ENCODE measurements at places on chromosomes 11 and 22.

DNA sequence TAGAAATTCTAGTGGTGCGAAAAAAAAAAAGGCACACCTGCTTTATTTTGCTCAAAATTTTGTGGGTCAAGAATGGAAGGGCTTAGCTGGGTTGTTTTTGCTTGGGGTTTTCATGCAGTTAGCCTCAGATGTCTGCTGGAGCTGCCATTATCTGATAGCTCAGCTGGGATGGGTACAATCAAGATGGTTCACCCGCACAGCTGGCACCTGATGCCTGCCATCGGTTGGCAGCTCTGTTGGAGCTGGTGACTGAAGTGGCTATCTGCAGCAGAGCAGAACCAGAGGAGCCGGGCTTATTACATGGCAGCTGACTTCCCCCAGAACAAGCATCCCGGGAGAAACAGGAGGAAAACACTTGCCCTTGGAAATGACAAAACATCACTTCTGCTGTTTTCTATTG, 12.1 kb upstream of the ELFN2 start:
- no peak for DNase-seq

GRCh38 chr22:41758231-41758630, 42.2 kb upstream of the CCDC134 start:
- no peak for DNase-seq

DNA sequence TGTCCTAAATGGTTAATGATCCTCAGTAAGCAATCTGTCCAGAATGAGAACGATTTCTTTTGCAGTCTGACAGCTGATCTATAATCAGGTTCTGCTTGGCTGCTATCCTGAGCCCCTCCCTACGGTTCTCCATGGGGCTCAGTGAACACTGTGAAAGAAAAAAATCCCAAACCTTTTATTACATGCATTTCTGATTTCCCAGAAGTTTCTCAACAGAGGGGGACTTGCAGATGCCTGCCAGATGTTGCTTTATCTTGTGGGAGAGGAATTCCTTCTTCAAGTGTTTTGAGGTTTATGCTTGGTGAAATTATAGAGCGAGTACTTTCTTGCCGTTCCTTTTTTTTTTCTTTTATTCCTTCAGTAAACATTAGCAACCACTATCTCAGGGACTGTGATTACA, 531.9 kb upstream of the ISX start:
- DNase-seq, result no peak

DNA sequence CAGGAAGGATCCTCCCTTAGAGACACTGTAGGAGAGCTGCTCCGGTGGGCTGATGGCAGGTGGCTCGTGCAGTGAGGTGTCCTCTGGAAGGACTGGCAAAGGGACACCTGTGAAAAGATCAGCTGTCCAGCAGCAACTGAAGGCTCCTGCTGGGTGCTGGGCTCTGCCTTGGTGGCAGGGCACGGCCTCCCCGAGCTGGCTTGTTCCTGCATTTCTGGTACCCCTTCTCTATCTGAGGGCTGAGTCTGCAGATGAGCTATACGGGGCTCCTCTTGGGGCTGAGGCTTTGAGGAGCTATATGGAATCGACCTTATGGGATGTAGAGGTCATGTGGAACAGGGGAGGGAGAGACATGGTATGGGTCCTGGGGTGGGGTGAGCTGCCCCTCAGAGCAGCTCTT, 875.8 kb downstream of the BRD1 start:
- DNase-seq, result no peak

DNA sequence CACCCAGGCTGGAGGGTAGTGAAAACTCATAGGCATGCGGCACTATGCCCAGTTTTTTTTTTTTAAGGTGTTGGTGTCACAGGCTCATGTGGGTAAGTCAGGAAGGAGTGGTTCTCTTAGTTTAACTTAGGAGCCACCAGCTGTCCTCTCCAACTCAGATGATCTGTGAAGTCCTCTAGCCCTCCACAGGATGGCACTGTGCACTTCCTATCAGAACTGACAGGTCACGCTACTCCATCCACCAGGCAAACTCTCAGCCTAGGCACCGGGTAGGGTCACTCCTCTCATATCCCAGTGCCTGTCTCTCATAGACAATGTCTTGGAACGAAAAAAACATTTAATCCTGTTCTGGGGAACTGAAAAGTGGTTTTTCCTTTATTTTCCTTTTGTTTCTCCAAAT, 16.5 kb downstream of the NAP1L4 start:
- DNase-seq, result peak; percentile 62

- no peak for DNase-seq
Observed at GRCh38 chr11:84924154-84924692, 702.9 kb downstream of the DLG2 start.

DNA sequence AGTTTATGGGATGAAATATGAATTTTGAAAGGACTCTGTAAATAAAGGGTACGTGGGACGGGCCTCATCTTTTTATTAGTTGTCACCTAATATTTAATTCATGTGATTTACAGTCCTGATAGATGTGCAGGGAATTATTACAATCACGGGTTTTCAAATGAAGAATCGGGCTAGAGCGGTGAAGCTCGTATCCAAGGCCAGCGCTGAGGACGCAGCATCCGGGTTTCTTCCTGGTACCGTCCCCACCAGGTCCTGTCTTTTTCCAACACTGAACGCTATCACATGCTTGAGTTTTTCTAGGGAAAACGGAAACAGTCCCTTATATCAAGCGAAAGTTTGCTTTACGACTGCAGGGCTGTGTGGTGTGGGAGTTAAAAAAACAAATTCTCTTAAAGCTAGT, 787 bp downstream of the SMDT1 start:
- peak; percentile 64 for DNase-seq

- DNase-seq, result no peak
Observed at GRCh38 chr11:69210310-69211035, 54.7 kb downstream of the SMIM38 start.

DNA sequence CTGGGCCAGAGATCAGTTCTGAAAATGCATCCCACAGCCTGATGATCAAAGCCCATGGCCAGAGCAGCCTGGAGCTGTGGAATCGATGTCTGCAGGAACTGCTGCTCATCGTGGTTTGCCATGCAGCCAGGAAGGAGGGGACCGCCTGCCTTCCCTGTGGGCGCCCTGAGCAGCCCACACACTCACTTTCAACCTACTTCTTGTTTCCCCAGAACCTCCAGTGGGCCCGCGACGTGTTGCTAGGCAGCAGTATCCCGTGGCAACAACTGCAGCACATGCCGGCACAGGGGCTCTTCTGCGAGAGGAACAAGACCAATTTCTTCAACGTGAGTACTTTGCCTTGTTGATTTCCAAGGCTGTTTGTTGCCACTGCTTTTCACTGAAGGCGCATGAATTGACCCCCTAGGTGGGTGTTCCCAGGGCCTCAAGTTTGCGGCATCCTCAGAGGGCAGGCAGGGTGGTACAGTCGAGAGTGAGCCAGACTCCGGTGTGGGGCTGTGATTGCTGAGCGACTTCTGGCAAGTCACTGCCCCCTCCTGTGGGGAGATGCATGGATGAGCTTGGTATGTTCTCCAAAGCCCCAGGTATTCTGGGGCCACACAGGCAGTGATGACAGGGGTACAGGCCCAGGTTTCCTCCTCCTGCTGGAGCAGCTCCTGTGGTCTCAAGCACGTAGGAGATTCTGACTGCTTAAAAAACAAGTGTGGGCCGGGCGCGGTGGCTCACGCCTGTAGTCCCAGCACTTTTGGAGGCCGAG, 47.0 kb upstream of the SUSD2 start:
- DNase-seq, result no peak

GRCh38 chr11:36365907-36366306, 69.8 kb downstream of the PRR5L start:
- no peak for DNase-seq

DNA sequence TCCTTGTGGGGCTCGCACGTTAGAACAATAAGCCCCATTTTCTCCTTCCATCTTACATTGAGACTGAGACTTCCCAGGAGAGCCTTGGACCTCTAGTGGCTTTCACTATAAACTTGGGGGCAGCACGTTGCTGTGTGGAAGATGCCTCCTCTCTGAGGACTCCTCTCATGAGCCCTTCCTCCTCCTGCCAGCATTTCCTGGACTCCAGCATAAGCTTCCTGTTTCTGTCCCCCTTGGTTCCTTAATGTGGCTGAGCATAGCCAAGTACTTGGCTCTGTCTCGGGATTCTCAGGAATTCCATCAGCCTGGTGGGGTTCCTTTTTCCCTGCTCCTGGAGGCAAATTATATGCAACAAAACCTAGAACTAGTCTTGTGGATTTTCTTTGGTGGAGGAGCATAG, 38.8 kb upstream of the UBASH3B start:
- peak; percentile 44 for DNase-seq

GRCh38 chr11:76107971-76108370, 98.3 kb downstream of the WNT11 start:
- no peak for DNase-seq

DNA sequence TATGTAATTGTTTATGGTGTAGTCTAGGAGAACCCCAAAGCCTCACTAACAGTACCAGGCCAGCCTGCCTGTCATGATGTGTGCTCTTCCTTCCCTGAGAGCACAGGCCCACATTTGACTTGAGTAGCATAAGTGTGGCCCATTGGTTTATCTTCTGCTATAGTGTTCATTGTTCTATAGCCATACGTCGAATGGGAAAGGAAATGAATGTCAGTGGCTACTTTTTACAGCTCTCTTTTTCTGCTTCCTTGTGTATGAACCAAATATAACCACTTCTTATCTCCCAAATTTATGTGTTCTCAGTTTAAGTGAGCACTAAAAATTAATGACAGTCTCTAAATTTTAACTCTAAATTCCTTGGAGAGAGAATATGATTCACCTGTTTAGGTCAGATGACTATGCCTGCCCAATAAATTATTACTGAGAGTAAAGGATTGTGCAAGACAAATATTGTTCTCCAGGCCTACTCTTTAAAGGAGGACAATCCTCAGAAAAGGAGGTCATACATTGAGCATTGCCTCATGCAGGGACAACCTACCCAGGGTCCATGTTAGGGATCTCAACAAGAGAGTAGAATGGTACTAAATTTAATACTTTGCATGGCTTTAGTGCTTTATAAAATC, 222.9 kb upstream of the ARHGAP20 start:
- DNase-seq, result no peak

DNA sequence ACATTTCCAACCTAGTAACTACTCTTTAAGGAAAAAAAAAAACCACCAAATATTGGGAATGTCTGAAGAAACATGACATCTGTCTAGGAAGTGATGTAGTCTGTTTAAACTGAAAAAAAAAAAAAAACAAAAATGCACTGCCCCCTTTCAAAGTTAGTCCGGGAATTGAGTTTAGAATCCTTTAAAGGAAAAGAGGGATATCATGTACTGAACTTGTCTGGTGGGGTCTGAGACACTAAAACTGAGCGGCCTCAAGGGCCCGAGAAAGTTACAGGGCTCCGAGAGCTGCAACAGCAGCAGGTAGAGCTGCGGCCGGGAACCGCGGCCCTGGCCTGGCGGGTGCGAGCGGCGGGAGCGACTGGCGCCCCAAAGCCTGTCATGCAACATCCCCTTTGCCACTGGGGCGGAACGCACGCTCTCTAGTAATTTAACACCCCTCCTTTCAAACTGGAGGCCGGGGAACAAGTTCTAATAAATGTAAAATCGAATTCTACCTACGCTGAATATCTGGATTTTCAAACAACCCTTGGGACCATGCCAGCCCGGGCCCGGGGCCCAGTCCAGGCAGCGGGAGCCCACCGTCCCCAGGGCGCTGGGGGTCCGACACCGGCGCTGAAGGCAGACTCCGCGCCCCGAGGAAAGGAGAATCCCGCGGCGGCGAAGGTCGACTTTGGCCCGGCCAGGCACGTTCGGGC, 736 bp downstream of the RDX start:
- DNase-seq, result peak; percentile 65

GRCh38 chr11:82899957-82900276, 313 bp downstream of the PRCP start:
- no peak for DNase-seq

- DNase-seq, result no peak
Observed at GRCh38 chr11:64056213-64056785, 20.6 kb downstream of the FLRT1 start.

DNA sequence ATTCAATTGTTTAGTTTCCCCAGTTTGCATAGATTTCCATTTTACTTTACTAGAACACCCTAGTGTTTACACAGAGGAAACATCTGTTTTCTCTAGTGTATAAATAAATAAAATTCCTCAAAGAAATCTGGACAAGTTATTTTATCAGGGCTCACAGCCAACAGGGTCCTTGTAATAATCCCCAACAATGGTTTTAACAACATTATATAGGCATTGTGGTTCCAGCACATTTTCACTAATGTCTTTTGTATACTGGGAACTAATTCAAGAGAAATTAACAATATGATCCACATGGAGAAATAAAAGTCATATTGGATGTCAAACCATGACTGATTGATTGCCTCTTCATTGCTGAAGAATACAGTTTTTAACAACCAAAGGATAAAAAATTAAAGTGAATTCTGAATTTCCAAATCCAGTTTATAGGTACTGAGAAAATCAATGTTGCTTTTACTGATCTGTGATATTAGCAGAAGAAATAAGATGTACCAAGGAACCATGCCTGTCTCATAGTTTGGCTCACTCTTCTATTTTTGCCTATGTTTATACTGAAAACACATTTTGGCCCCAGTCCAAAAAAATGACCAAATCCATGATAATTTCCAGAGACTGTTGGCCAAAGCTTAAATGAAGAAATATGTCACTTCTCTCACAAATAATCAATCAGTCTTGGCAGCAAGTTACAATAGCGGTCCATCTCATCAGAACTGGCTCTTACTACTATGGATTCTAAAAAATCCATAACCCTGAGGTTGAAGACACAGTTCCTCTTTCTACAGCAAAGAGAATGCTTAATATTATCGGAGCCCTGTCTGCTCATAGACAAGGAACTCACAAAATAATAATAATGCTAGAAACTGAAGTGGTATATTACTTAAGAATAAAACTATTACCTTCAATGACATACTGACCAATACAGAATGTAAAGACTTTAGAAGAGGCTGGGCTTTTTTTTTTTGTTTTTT, 1.4 kb upstream of the MS4A13 start:
- DNase-seq, result no peak

DNA sequence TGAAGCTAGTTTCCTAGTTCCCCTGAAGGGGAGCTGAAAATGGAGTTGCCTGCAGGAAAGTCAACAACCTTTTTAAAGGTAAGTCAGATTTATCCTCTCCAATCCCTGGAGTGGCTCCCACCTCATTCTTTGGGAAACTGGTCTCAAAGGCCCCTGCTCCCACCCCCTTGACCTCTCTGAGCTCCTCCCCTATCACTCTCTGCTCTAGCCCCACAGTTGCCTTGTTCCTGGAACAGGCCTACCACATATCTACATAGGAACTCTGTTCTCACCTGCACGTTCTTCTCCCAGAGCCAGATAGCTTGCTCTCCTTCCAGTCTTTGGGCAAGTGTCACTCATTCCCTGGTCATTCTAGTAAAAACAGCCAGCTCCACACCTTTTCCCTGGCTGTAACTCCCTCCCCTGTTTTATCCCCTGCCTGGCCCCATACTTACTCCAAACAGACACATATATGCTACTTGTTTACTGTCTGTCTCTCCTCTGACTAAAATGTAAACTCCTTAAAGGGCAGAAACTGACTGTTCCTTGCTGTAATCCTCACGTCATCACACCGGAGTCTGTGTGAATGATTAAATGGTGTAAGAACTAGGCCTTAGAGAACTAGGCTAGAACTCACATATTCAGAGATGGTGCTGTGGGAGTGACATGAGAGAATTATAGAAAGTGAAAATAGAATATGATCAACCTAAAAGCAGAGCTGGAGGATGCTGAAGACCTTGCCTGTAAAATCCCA, 53.3 kb downstream of the TCF20 start:
- no peak for DNase-seq

All from dermis blood vessel endothelial cell (primary cell).